ENCODE measurements at places on chromosomes 1 and 21. TPM values are rescaled to one million over a fixed set of nuclear protein-coding genes. Genes with fewer than 3 reads are reported as not detected.

GRCh38 chr1:208180421-208180820 is 63.8 kb downstream of the PLXNA2 start:
- H3K27me3 ChIP-seq, result no peaks in the 10 kb centered on the region
- H3K27ac ChIP-seq, result no peak overlapping the region
- no peak for DNase-seq
- peaks cover 30% of the 10 kb centered on the region for H3K4me1 ChIP-seq
- H3K4me3 ChIP-seq, result no peak overlapping the region
- no peaks in the 10 kb centered on the region for H3K36me3 ChIP-seq

GRCh38 chr1:211133393-211133835 is 534 bp downstream of the KCNH1 start:
- H3K4me3 ChIP-seq, result peak overlapping the region; percentile 25
- no peaks in the 10 kb centered on the region for H3K27me3 ChIP-seq
- H3K36me3 ChIP-seq, result no peaks in the 10 kb centered on the region
- DNase-seq, result no peak
- peaks cover 6% of the 10 kb centered on the region for H3K4me1 ChIP-seq

- no peak for DNase-seq
- H3K27me3 ChIP-seq, result no peaks in the 10 kb centered on the region
- H3K4me1 ChIP-seq, result no peaks in the 10 kb centered on the region
- no peak overlapping the region for H3K27ac ChIP-seq
- H3K36me3 ChIP-seq, result peaks cover 9% of the 10 kb centered on the region
- no peak overlapping the region for H3K4me3 ChIP-seq
These were observed 33.6 kb downstream of the TYW3 start for GRCh38 chr1:74766579-74766978.

GRCh38 chr1:37486680-37487618 is 12.6 kb downstream of the ZC3H12A start:
- no peaks in the 10 kb centered on the region for H3K4me1 ChIP-seq
- no peak overlapping the region for H3K4me3 ChIP-seq
- peak; percentile 81 for DNase-seq
- H3K27me3 ChIP-seq, result no peaks in the 10 kb centered on the region
- peaks cover 19% of the 10 kb centered on the region for H3K36me3 ChIP-seq

IPP gene
- total RNA-seq, result 12.9 TPM

SH2D1B gene
- total RNA-seq, result not detected

OSCP1 gene
- 2.9 TPM for total RNA-seq

SFT2D2 gene
- total RNA-seq, result 26.5 TPM
